Suppressor macrophage treated with lipopolysaccharide for 1 hour (primary cell): ENCODE measurements at places on chromosomes 2 and 18.

GRCh38 chr2:9836074-9836473, 7.2 kb upstream of the TAF1B start:
- no peak for DNase-seq

DNA sequence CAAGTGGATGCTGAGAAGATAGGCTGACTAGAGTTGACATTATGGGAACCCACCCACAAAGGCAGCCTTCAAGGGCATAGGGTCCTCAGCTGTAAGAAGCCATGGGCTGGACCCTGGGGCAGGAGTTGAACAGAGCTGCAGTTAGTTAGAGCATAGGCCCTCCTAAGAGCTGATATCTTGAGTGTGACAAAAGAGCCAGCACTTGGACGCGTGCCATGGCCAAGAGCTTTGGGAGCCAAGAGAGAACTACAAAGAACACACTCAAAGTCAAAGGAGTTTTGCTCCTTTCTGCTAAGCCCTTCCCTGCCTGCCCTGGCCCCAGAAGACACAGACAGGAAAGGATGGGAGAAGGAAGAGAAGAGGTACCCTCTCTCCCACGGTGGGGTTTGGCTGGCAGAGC, 29.9 kb upstream of the AGAP1 start:
- no peak for DNase-seq

DNA sequence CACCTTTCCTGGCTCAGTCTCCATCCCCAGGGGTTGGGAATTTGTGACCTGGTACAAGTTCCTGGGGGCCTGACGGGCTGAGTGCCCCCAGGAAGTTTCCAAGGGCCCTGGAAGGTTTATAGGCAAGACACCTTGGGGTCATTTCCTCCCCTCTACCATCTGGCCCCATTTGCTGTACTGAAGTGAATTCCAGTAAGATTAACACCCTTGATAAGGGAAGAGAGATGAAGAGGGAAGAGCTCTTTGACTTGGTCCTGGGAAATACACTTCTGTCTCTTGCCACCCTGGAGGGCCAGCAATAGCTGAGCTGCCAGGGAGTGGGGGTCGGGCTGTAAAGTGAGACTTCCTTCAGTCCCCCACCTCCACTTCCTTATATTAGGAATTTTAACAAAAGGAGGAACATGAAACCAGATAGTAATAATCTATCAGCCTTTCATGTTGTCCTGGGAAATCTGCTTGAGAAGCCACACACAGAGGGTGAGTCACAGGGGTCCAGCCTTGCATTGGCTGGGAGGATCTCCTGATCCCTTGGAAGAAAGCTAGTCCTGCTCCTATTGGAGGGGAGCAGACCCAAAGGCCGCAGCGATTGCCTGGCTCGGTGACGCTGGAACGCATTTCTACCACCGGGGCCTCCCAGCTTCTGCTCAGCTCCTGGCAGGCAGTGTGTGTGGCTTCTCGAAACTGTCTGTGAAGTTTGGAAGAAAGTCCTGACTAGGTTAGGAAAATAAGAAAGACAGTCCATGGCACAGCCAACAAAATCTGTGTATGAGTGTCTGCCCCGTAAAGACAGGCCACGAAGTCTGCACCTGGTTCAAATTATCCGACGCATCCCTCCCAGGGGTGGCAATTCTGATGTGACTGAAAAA, 87.3 kb downstream of the ACAA2 start:
- peak; percentile 10 for DNase-seq

- DNase-seq: no peak
These were observed 62.1 kb downstream of the SETBP1 start for GRCh38 chr18:44742718-44743311.

DNA sequence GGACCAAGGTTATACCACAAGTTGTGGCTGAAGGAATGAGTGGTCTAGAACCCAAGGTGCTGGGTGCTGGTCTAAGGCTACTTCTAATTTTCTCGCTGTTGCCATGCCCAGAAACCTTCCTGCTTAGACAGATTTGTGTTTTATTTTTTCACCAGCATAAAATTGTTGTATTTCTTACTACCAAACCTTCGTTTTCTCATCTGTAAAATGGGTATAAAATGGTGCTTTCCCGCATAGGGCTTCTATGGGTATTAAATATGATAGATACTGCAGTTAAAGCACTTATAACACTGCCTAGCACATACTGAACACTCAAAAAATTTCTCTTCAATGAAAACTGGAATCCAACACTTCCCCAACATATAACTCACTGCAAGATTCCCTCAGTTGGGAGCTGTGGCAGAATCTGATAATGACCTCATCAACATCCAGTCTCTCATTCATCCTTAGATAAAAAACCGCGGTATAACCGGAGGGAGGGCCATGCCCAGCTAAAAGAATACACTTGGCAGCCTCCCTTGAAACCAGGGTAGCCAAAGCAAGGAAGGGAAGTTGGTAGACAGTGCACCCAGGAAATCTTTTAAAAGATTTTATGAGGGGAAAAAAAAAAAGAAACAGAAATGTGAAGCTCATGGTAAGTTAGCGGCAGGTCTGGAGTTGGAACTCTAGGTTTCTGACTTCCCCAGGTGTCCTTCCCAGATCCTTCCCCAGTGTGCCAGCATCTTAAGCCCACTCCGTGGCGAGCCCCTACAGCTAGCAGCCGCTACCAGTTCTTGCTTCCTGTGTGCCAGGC, 1.2 kb downstream of the NEMP2 start:
- peak; percentile 30 for DNase-seq

- no peak for DNase-seq
These were observed 664 bp downstream of the NETO1 start for GRCh38 chr18:72866901-72867745.

DNA sequence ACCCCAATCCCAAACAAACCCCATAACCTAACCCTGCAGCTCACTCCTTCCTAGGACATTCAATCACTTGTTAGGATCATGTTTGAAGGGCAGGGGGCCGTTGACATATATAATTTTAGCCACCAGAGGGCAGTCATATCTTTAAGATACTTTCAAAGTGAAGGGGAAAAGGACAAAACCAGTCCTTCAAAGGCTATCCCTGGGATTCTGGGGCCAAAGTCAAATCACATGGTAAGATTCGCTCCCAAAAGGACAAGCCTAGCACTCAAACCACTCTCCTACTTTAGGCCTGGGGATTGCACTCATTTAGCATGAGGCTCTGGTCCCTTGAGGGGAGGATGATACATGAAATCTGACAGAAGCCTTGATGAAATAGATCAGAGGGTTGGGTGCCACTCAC, 44.6 kb downstream of the HAUS1 start:
- peak; percentile 65 for DNase-seq

DNA sequence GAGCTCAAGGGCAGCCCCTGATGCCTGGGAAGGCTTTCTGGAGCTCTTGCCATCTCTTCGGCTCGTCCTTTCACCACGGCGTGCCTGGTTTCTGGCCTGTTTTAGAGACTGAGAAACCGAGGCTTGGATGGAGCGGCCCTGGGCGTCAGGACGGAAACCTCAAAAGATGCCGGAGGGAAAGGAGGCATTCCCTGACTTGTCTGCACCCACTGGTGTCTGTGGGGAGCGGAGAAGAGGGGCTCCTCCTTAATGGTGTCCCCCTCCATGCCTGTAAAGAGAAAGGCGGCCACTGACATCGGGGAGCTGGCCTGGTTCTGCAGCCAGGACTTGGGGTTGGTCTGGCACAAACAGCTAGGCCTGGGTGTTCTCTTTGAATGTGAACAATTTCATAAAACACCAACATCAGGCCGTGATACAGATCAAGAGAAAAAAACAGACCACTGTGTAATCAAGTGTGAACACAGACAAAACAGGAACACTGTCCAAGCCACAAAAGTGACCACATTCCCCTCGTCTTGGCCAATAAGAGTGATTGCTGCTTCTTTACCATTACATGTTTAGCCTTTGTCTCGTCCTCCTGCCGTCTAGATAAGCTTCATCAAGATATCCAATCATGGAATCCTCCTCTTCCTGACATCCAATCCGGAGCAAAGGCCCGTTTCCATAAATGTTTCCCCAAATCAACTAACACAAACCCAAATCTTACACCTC, 633 bp upstream of the ILKAP start:
- no peak for DNase-seq

- DNase-seq: peak; percentile 64
These were observed 32.1 kb upstream of the ZNF638 start for GRCh38 chr2:71299507-71299906.

DNA sequence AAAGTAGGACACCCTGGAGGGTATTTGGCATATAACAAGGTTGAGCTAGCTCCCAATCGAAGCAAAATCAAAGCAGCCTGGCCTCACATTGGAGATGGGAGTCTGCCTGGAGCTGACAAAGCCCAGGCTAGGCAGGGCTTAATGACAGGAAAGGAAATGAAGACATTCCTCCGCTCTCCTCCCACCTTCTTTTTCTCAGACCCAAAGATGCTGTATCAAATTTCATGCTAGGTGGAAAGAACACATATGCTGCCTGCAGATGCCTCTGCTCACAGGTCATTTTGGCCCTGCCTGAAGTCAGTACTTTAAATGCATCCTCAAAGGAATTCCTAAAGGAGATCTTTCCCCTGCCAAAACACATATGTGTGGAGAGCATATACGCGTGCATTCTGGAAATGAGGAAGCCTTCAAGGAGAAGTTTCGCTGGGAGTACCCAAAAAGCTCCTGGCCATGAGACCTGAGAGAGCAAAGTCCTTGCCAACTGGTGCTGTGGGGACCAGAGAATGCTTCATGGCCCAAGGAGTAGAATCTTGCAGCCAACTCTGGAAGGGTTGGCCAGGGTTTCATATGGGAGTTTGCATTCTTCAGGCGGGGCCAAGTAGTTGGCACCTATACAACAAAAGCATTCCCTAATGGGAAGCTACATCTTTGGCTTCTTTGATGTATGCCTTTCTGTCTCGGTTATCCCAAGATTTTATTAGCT, 88.0 kb downstream of the AQP4 start:
- DNase-seq: no peak

DNA sequence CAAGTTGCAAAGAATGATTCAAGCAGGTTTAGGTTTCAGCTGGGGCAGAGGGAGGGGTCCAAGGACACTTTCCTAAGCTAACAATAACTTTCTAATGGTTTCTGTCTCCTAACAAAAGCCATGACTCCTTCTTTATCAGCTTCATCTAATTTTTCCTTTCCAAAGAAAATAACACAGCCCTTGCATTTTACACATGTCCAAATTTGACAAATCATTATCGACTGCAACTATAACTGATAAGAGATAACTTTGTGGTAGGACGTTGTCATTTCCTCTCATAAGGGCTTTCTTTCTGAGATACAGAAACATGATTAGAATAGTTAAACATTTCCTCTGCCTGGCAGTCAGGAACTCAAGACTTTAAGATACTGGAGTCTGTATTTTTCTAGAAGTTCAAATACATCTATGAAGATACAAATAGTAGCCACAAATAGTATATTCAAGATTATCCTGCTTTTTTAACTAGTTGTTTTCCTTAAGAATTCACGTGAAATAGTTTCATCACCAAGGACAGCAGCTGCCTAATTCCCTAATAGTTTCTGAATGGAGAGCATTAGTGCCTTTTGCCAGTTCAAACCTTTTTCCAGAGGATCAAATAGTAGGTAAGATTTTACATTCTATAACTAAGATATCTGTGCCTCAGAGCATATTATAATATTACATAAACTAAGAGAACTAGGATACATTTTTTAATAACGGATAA, 263.2 kb downstream of the EXOC6B start:
- DNase-seq: no peak

- no peak for DNase-seq
These were observed 10.9 kb downstream of the DIPK1C start for GRCh38 chr18:74446178-74446577.

GRCh38 chr2:140014204-140014546, 1234.0 kb upstream of the NXPH2 start:
- no peak for DNase-seq

- no peak for DNase-seq
These were observed 121.0 kb upstream of the MYO3B start for GRCh38 chr2:170056900-170057299.

DNA sequence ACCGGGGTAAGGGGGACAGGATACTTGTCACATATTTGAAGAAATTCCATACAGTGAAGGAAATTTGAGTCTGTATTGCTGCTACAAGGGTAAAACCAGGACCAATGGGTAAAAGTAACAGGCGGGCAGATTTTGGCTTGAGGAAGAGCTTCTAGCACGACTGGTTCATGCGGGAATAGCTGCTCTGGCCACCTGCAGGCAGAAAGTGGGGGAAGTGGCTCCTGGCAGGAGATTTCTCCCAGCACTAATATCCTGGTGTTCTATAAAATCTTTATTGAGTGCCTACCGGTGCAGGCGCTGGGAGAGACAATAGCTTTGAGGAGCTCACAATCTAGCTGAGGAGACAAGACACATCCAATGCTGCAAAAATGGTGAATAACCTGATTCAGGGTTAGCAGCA, 198.5 kb downstream of the LOXHD1 start:
- DNase-seq: no peak

DNA sequence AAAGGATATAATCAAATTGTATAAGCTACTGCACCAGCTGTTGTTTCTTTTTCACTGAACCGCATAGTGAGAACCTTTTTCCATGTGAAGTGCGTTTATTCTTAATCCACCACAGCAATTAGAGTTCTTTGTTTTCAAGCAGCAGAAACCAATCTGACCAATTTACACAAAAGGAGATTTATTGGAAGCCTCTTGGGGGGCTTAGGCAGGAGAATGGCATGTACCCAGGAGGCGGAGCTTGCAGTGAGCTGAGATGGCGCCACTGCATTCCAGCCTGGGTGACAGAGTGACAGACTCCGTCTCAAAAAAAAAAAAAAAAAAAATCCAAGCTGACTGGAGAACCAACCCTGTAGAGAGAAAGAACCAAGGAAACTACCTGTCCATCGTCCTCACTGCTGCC, 10.0 kb downstream of the ADNP2 start:
- no peak for DNase-seq

- no peak for DNase-seq
These were observed 191.7 kb downstream of the ERBB4 start for GRCh38 chr2:212346865-212347264.

GRCh38 chr2:122132147-122132691, 376.8 kb downstream of the TSN start:
- DNase-seq: no peak

DNA sequence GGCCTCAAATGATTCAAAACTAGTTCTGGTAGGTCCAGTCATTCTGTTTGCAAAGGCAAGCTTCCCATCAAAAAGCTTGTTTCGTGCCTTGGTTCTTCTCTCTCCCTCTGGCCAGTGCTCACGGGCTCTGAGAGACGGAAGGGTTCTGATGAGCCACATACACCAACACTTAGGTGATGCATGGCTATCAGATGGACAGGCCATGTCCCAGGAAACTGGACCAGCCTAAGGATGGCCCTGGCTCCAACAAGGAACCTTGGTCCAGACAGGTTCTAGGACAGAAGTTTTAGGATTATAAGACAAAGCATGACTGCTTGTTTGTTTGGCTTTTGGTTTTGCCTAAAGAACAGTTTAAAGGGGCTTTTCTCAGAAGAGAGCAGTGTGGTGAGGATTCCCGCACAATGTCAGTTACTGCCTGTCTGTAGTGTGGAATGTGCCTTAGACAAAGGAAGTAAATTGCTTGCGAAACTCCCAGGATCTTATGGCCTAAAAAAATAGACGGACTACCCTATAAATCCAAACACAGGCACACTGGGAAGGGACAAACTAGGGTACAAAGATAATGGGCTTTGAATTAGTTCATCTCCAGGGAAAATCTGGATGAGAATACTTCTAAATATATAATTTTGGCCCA, 10.3 kb downstream of the CYP1B1 start:
- no peak for DNase-seq

GRCh38 chr2:190425221-190425866, 17.2 kb downstream of the MFSD6 start:
- peak; percentile 54 for DNase-seq
